Stimulated activated CD4-positive, alpha-beta T cell treated with anti-CD3 and anti-CD28 coated beads, Interleukin-1b, Interleukin-23, amount 100 ng/mL, for 48 hours (primary cell): ENCODE measurements at places on chromosomes 16 and 17.

- DNase-seq, result peak; percentile 62
Measured at GRCh38 chr17:32523017-32523680, 36.4 kb downstream of the CDK5R1 start.

DNA sequence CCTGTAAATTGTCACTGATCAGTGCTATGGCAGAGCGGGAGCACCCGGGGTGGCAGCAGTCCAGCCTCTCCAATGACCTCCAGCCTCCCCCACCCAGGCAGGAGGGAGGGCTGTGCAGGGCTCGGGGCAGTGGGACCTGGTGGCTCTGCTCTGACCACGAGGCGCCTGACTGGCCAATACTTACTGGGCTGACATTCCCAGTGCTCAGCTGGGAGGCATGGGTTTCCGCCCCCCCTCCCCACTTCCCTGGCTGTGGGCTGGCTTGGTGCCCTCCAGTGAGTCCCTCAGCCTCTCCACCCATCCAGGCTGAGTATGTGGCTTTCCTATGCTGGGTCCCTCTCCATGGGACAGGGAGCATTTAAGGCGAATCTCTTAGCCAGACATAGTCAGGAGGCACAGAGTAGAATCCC is 2.7 kb downstream of the SOCS3 start:
- DNase-seq, result no peak

- DNase-seq, result no peak
Measured at GRCh38 chr16:65154321-65154720, 32.5 kb upstream of the CDH11 start.

DNA sequence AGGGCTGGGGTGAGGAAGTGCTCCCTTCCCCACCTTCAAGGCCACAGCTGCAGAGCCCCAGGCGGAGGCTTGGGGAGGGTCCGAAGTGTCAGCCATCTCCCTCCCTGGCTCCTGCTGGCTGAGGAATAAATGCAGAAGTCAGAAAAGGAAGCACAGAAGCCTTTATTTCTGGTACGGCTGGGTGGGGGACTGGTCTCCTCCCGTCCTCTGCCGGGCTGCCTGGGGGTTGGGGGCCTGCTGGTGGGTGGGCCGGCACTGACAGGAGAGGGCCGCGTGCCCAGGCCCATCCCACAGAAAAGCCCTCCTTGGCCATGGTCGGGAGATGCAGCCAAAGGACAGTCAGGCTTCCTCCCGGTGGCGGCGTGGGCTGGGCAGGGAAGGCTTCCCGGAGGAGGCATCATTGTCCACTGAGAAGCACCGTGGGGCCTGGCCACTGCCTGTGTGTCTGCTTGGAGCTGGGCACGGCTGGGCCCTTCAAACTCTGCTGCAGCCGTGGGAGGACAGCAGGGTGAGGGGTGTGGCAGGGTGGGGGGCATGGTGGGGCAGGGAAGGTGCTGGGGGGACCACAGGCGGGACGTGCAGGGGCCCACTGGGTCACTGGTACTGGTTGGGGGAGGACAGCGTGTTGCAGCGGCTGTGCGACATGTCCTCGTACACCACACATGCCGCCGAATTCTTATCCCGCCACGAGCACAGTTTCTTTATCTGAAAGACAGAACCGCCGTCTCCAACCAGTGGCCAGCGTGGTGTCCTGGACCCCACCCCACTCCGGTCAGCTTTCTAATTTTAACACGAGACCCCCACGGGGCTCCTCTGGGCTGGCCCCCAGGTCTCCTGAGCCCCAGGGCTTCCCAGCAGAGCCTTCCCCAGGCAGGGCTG is 2.4 kb downstream of the CD7 start:
- DNase-seq, result no peak
